Ovary (tissue), 10 donors: ENCODE measurements at places on chromosomes 5 and 9.

DNA sequence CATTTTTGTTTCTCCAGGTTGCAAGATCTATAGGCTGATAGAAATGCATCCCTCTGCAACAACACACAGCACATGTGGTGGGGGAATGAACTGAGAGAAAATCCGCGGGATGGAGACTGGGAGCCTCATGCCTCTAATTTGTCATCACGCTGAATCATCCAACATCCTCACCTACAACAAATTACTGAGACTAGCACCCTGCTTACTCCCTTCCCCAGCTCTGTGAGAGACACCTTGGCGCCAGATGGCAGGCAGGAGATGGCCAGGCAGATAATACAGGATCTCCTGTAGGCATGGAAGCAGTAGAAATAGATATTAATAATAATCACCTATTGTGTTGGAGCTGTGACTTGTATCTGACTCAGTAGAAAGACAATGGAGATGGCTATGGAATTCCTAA lies 276.9 kb downstream of the SEMA5A start:
- no peak for DNase-seq

- DNase-seq, result no peak
These were observed 143.4 kb downstream of the PALM2AKAP2 start for GRCh38 chr9:109923471-109923760.

DNA sequence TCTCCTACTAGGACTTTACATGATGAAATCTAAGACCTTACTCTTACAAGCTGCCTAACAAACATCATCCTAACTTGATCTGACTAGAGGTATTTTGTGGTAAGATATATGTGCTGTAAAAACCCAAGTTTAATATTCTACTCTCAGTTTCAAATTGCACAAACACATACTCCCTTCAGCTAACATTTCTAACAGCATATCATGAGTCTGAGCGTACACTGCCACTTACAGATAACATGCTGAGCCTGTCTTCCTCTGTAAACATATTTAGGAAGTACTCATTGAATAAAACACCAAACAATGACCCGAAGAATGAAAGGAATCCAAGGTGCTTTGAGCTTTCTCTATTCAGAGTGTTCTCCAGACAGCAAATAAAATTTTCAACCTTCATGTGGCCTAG lies 7.9 kb upstream of the ESM1 start:
- no peak for DNase-seq

DNA sequence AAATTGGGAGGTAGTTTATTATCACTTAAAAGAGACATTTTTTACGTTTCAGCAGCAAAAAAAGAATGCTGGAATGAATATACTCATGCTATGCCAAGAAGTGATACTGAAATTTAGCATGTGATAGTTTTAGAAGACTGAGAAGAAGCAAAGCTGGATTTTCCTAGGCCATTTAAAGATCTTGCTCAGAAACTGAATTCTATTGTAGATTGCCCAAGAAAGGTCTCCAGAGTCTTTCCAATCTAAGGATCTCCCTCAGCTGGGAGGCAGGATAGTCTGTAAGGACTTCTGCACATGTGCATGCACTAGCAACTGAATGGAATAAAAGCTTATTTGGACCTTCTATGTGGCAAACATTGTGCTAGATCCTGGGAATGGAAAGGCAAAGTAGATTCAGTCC lies 334.5 kb downstream of the DTWD2 start:
- no peak for DNase-seq

GRCh38 chr5:151037561-151038411 lies 17.4 kb downstream of the GPX3 start:
- peak; percentile 79 for DNase-seq

- no peak for DNase-seq
These were observed 601.5 kb downstream of the IRX1 start for GRCh38 chr5:4197151-4197550.

GRCh38 chr9:84586662-84587061 lies 82.9 kb upstream of the NTRK2 start:
- no peak for DNase-seq

DNA sequence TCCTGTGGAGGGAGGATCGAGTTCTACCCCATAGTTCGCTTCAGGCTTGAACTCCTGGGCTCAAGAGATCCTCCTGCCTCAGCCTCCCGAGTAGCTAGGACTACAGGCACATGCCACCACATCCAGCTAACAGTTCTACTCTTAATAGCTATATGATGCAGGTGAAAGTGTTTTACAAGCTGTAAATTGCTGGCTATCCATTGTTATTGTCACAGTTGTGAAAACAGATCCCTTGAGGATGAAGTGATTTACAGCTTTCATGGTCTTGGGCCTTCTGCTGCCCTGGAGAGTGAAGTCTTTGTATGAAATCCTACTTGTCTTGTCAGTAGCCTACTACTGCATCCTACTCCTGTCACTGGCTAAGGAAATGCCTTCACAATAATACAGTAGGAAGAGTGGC lies 48.0 kb downstream of the GRAMD2B start:
- DNase-seq, result no peak

DNA sequence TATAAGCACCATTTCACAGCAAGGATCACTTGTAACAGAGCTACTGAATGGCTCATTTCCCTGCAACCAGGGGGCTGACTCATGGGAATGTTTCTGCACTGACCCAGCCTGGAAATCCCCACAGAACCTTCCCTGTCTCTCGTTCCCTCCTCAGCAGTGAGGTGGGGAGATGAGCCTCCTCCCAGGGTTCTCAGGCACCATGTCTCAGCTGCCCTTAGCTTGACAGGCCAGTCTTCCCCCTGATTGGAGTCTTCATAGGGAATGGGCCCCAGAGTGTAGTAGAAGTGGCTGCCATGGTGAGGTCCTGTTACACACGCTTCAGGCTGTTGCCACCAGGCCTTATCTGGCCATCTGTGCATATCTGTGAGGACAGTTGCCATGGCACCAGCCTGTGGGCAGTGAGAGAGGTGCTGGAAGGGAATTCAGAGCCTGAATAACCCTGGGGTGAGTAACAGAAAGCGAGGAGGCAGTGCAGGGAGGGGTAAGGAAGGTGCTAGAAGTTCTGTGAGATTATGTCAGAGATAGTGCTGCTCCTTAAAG lies 324.4 kb downstream of the ENC1 start:
- no peak for DNase-seq

GRCh38 chr9:95788021-95788420 lies 87.5 kb upstream of the ERCC6L2 start:
- no peak for DNase-seq

DNA sequence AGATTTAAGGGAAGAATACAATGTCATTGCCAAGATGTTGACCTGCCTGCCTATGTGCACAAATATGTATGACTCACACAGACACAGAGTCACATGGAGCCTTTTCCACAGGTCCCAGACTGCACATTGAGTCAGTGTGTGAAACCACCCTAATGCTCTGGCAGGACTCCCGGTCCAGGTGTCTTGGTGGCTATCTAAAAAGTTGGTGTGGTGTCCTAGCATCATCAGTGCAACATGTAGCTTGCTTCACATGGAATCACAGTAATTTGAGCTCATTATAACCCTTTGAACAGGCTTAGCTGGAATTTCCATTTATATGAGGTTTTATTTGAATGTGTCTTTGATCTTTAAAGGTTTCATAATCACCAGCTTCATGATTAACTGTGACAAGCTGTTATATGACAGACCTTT lies 10.7 kb downstream of the IFNA5 start:
- DNase-seq, result no peak

DNA sequence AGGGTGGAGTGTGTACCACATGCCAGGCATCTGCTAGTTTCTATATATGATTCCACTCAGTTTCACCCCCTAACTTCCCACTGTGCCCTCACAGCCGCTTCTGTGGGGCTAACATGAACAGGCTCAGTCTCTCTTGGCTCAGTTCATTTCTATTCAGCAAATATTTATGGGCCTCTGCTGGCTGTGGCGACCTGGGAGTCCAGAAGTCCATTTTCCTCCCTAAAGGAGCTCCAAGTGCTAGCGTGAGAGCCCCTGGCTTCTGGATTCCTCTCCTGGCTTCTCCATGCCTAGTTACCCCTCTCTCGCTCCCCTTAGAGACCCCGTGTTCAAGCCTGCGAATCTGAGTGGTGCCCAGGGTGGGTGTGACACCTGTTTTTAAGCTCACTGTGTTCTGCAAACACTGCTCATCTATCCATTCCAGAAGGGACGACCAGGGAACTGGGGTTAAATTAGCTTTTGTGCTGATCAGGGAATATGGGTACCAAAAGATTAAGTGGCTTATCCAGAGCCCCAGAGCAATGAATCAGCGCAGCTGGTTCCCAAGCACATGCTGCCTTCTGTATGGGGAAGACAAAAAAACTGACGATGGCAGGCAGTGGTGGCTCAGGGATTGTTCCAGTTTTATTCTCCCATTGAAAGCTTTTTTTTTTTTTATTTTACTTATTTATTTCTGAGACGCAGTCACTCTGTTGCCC lies 57.6 kb downstream of the HMCN2 start:
- no peak for DNase-seq

DNA sequence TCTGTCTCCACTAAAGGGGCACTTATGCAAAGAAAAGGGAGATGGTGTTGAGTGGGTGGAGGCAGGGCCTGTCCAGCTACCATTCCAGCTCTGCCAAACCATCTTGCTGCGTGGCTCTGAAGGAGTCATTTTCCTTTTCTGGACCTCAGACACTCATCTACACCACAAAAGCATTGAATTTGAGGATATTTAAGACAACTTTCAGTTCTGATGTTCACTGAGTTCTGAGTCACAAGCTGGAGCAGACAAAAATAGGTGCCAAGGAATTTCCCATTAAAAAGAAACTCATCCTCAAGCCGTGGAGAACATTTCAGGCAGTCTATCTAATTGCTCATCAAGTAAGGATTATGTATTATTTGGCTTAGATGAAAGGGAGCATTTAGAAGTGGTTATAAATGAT lies 195.0 kb upstream of the TBC1D2 start:
- DNase-seq, result no peak

GRCh38 chr5:132594170-132594569 lies 37.4 kb downstream of the RAD50 start:
- DNase-seq, result no peak

DNA sequence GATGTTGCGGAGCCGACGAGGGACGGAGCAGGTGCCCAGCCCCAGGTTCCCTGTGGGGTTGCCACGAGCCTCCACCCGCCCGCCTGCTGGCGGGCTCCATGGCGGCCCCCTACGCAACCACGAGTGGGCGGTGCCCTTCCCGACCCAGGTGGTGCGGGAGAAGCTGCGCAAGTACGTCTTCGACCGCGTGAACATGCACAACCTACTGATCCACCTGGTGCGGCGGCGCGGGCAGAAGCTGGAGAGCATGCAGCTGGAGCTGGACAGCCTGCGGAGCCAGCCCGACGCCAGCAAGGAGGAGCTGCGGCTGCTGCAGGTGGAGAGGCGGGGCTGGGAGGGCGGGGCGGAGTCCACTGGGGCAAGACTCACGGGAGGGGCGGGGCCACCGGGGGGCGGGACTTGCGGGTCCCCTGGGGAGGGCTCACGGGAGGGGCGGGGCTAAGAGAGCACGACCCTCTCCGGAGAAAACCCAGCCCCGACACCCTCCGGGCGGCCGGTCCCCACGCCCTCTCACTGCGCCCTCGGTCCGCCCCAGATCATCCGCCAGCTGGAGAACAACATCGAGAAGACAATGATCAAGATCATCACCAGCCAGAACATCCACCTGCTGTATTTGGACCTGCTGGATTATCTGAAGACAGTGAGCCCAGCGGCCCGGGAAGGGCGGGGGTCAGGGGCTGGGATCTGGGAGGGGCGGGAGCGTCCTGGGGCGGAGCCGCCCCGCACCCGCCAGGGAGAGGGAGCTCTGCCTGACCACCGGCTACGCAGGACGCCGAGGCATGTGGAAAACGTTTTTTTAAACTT lies 3.9 kb downstream of the CCDC183 start:
- peak; percentile 84 for DNase-seq

DNA sequence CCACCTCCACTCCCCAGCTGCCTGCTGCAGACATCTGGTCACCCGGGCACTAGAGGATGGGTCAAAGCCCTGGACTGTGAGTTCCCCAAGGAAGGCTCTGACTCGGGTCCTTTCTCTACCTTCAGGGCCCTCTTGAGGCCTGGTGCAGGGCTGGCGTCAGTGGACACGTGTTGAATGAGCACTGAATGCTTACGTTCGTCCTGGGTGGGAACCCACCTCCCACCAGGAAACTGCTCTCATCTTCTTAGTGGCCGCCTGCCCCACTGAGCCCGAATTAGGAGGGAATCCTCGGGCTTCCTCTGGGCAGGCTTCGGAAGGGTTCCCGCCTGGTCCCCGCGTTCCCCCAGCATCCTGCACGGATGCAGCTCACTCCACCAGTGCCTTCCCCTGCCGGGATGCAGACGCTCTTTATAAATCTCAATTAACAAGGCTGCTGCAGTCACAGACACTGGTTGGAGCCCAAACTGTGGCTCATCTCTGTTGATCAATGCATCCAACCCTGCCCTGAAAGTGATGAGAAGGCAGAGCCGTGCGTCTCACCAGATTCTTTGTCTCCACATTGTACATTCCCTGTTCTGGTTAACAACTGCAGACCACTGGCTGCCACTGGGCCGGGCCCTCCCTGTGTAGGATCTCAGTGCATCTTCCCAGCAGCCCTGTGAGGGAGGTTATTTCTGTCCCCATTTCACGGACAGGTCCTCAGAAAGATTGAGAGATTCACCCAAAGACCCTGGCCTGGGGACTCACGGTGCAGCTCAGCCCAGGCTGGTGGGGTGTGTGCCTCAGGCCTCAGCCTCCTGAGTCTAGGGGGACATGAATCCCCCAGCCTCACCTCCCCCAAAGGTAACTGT lies 168.8 kb downstream of the GAPVD1 start:
- peak; percentile 16 for DNase-seq

DNA sequence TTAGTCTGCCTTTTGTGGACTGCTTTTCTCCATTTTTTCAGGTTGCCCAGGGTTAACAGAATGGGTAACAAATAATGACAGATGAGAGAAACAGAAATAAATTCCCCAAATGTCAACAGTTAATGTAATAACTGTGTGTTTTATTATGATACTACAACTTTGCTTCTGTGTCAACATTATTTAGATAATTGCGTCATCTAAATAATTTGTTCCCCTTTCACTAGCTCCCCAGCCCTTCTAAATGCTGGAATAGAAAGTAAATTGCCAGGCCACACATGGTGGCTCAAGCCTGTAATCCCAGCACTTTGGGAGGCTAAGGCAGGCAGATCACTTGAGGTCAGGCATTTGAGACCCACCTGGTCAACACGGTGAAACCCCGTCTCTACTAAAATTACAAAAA lies 53.5 kb downstream of the RNF38 start:
- no peak for DNase-seq

DNA sequence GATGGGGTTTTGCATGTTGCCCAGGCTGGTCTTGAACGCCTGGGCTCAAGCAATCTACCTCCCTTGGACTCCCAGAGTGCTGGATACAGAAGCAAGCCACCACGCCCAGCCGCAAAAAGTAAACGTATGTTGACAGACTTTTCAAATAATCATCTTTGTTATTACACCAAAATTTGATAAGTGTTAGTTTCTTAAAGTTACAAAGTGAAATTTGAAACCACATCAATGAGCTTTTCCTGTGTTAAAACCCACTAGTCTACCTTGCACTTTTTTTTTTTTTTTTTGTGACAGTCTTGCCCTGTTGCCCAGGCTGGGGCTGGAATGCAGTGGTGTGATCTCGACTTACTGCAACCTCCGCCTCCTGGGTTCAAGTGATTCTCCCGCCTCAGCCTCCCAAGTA lies 29.9 kb downstream of the SPACA9 start:
- no peak for DNase-seq

DNA sequence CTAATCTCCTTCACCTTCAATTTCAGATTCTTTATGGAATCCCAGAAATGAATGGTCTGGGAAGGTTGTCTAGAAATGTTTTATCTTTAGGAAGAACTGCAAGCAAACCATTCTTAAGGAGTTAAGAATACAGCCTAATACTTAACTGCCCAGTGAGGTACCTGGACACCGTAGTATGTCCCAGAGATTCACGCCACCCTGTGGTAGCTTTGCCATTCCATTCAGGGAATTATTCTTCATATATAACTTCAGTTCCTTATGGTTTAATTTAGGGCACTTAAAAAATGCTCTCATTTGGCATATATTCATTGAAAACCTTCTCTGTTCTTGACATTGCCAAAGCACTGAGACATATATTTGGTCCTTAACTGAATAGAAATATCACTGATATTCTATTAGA lies 49.7 kb downstream of the ACTBL2 start:
- no peak for DNase-seq
